ENCODE measurements at places on chromosomes 5 and 9.

DNA sequence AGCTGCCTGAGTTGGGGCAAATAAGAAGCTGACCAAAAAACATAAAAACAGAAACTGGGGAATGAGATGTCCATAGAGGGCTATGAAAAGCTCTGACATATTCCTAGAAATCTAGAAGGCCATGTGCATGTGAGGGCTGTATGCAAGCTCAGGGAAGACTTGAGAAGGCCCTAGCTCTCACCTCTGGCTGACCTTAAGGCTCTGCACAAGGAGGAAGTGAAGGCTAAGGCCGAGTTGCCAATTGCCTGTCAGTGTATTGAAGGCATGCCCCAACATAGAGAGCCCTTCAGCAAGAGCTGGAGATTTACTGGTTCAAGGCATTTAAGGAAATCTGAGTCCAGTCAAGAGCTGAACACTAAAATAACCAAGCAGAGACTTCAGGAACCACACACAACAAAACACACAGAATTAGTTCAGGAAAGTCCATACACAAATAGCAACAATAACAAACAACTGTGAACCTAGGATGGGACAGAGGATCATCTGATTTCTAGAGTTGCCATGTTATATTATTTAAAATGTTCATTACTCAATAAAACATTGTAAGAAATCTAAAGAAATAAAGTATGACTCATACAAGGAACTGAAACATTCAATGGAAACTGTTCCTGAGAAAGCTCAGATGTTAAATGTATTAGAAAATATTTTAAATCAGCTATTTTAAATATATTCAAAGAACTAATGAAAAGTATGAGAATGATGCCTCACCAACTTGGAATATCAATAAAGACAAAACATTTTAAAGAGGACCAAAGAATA lies 161.8 kb downstream of the AUH start:
- DNase-seq: no peak

DNA sequence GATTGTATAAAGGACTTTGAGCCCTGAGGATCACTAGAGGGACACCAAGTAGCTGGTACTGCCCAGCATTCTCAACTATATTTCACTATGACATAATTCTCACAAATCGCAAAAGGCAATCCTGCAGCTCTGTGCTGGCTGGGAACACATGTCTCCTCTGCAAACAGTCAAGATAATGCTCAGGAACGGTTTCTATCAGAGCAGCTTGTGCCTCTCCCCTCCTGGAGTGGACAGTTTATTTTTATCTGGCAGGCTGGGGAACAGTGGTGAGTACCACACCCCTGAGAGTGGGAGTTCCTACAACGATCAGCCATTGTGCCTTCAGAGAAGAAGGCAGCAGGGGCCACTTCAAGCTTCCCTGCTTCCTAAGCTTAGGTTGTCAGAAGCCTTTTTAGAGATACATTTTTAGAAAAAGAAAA lies 65.8 kb downstream of the ERAP1 start:
- no peak for DNase-seq

DNA sequence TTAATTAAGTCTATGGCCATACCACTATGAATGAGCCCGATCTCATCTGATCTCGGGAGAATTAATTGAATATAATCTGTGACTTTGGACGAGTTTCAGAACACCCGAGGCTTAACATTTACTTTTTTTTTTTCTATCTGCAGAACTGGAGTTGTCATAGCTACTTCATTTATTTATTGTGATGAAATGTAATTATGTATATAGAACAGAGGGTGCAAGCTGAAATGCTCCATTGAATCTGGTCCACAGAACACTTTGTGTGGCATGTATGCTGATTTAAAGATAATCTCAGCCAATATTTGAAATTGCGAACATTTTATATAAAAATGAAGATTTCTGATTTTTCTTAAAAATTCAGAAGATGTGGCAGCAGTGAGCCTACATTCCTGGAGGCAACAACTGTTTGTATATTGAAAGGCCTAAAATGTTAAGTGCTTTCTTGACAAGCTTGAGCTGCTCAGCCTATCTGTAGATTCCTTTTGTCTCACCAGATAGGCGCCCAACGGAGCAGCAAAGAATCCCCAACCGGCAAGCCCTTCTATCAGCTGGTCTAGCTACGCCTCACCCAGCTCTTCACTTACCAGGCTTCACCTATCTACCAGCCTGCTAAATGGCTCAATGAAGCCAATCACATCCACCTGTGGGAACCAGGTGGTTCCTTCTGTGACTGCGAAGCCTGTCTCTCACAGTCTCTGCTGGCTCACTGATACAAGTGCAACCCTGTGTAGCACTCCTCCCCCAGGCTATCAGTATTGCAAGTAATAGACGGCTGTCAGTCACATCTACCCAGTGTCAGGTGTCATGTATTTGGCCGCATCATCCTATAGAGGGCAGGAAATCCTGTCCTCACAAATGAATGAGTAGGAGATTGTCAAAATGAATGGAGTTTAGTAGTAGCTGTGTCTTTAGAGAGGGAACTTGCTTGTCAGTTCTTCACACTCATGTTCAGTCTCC lies 170.6 kb upstream of the MRPS30 start:
- no peak for DNase-seq

DNA sequence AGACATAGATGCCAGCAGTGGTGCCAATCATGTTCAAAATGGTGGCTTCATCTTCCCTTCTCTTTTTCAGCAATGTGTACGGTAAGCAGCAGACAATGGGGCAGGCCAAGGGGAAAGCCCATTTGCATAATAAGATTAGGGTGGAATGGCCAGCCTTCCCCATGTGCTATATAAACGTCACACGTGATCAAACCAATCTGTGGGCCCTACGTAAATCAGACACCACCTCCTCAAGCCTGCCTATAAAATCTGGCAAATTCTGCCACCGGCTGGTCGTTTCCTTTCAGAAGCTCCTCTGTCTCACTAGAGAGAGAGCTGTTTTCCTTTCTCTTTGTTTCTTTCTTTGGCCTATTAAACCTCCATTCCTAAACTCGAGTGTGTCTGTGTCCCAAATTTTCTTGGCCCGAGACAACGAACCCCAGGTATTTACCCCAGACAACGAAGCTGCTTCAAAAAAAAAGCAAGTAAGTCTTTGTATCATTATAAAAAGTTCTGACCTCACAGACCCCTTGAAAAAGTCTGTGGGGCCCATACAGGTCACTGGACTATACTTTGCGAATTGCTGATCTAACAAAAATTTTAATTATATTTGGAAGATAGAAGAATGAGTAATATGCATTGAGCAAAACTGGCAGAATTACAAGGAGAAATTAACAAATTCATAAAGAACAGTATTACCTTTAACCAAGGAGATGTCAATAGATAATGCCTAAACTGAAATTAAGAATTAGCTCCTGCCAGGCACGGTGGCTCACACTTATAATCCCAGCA lies 15.2 kb downstream of the ZBTB5 start:
- DNase-seq: no peak

GRCh38 chr5:137206030-137206715 lies 293.0 kb downstream of the SPOCK1 start:
- peak; percentile 16 for DNase-seq

GRCh38 chr9:134536101-134536900 lies 105.3 kb upstream of the COL5A1 start:
- DNase-seq: peak; percentile 80

DNA sequence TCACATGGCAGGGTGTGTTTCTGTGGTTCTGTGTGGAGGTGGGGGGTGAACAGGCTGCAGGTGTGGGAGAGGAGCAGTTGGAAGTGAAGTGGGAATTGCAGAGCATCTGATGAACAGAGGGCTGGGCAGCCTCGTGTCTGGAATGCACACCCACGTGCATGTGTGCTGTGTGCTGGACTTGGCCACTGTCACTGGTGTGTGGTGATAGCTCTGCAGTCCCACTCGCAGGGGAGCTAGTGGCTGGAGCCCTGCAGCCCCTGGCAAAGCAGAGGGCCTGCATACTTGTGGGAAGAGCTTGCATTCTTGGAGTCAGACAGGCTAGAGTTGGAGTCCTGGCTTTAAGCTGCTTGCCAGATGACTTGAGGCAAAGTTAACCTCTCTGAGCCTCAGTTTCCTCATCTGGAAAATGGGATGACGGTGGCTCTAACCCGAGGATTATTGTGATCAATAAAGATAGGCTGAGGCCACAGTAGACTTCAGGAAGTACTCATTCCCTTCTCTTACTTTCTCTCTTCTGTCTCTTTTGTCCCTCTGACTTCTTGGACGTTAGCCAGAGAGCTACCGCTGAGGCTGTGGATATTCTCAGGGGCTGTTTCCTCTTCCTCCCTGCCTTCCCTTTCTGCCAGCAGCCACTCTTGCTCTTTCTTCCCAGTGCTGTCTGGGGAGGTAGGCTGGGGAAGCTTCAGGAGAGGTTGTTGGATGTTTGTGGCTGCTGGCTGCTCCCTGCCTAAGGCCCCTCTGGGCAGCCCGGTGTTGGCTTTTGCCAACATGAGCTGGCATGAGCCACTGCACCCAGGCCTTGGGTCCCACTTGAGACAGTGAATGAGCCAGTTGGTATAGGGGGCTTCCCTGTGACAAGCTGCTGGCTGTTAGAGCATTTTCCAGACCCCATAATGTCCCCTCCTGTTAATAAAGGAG lies 18.3 kb downstream of the PSAT1 start:
- DNase-seq: peak; percentile 33

GRCh38 chr9:91100878-91101450 lies 260.8 kb downstream of the AUH start:
- peak; percentile 72 for DNase-seq

DNA sequence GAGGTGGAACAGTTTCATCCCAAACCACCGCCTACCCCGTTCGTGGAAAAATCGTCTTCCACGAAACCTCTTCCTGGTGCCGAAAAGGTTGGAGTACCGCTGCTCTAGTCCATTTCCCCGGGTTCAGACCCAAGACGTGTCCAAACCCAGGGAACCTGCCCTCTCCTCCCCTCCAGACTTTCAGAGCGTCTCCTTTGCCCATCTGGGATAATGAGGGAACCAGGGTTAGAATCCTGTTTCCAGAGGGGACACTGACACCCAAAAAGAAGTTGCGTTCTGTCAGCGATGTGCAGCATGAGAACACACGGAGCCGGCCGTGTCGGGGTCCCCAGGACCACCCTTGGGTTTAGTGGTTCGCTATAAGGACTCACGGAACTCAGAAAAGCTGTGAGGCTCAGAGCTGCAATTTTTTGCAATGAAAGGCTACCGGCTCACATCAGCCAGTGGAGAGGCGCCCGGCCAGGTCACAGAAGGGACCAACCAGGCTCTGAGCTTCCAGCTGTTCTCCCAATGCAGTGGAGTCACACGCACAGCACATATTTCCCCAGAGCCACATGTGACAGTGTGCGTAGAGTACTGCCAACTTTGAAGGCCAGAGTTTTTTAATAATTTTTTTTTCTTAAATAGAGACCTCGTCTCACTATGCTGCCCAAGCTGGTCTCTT lies 19.4 kb downstream of the LAMC3 start:
- no peak for DNase-seq

All from fibroblast of mammary gland (primary cell).